CD14-positive monocyte (primary cell): ENCODE measurements at places on chromosomes 7 and 10.
A peak's percentile ranks its signal among the peaks of the same experiment; 100 is the strongest.

DNA sequence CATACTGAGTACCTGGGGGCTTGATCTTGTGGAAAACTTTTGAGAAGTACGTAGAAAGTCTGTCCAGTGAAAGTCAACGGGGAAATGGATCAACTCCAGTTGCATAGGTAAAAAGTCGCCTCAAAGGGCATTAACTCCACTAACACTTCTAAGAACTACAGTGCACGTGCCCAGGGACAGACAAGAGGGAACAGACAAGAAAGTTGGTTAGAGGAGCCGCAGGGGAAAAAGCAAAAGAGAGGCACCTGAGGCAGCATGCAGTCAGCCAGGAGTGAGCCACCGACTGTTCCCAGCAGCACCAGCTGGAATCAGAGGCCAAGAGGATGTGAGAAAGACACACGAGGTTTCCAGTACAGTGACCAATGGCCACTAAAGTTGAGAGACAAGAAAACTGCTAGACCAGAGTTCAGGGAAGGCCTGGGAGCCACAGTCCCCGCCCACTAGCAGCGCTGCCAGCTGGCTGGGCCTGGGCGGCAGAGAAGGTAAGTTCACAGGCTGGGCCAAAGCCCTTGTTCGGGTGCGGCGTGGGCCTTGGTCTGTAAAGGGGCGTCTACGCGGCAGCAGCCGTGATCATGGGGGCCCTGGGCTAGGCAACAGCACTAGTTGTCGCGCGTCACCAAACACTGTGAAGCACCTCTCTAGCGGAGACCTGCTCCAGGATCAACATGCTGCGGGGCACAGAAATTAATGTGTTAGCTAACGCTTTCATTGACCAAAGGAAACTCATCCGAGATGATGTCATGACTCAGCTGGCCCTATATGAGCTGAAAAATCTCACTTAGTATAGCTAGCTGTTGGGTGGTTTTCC lies 14.0 kb downstream of the ITGB1 start:
- no peak for DNase-seq

- DNase-seq: no peak
These were observed 12.5 kb upstream of the DAGLB start for GRCh38 chr7:6460303-6460702.

- DNase-seq: no peak
These were observed 4.4 kb upstream of the CYREN start for GRCh38 chr7:135174941-135175340.

GRCh38 chr10:52659085-52659484 lies 113.5 kb downstream of the MBL2 start:
- no peak for DNase-seq

DNA sequence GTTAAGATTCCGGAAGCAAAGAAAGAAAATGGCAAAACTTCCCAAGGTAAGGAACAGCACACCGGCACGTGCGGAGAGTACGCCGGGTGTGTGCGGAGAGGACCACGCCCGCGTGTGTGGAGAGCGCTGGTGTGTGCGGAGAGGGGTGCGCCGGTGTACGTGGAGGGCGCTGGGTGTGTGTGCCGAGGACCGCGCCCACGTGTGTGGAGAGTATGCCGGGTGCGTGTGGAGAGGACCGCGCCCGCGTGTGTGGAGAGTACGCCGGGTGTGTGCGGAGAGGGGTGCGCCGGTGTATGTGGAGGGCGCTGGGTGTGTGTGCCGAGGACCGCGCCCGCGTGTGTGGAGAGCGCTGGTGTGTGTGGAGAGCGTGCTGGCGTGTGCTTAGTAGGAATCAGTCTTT lies 48.6 kb upstream of the DPYSL4 start:
- DNase-seq: no peak

DNA sequence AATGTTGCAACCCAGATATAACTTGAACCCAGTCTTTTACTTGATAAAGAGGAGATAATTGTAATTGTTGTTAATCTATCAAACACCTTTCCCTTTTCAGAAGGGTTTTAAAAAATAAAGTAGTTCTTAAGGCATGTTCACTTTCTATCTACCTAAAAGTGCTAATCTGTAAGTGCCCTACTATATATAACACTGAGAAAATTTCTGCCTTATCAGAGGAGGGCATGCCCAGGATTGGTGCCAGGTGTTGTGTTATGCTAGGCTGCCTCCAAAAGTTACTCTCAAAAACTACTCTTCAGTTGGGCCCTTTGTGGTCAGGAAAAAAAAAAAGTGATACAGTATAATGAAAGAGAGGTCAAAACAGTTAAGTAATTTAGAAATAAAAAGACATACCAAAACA lies 36.3 kb downstream of the SMNDC1 start:
- DNase-seq: no peak

GRCh38 chr7:20249376-20249775 lies 32.2 kb upstream of the MACC1 start:
- DNase-seq: no peak

DNA sequence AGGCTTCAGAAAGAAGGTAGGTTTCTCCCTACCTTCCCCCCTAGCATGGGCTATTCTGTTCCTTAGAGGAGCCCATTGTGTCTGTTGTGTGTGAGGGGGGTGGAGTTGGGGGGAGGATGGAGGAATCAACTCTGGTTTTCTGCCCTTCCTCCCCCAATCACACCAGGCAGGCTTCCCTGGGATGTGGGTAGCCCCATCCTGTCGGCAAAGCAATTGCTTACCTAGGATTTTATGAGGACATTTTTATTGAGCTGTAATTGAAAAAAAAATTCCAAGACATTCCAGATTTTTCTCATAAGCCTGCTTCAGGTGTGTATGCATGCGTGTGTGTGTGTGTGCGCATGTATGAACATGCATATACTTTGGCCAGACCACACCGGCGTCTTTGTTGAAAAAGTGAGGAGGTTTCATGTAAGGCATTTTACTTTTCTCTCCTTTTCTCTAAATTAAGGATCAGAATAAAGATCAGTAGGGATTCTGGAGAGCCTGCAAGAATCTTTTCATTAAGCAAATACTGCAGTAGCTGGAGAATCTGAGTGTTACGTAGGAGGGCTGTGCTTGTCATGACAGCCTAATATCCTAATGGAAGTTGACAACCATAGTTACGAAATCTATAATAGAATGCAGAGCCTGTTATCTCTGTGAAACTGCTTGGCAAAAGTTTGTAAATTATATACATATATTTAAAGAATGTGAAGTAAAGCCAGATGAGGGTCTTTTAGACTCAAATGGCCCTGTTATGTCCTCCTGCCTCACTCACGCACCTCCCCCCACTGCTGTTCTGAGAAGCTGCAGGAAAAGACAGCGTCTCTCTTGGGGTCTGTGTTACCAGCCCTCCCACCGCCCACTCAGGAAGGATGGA lies 27.3 kb upstream of the SAMD8 start:
- DNase-seq: no peak

DNA sequence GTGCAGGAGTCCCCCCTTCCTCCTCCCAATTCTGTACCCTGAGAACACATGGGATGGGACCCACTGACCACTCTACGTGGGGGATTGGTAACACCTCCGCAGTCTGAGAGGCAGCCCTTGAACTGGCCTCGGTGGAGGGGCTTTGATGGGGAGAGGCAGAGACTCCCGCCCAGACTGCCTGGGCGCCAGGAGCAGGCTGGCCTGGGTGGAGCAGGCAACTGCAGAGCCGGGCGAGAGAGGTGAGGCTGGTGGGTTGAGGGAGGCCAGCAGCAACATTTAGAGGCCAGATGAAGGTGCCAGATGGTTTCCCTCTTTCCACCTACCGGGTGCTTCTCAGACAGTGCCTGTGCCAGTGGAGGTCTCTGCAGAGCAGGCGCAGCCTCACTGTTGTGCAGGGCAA lies 30.7 kb upstream of the ZNF467 start:
- DNase-seq: no peak

GRCh38 chr7:91710881-91711280 lies 169.6 kb downstream of the MTERF1 start:
- no peak for DNase-seq

GRCh38 chr10:108989976-108990375 lies 933.3 kb downstream of the XPNPEP1 start:
- no peak for DNase-seq

DNA sequence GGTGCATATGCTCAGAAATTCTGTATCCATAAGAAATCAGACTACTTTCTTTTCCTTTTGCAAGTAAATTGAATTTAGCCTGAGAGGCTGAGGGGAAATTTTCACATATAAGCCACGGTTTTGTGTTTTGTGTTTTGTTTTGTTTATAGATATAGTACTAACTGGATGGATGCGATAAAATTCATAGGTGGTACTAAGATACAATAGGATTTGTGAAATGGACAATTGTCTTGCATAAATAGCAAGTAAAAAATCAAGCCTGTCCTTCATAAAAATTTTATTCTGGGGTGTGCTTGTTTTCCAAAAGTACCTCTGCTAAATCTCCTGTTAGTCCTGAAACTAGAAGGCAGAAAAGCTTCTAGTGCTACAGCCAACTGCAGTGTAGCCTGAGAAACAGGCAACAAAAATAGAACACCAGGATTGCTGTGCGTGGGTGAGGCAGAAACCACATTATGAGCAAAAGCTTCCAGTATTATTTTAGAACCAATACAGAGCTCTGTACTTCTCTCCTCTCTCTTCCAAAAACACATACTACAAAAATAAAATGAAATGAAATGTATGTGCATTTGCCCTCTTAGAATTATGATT lies 634 bp upstream of the HDAC9 start:
- no peak for DNase-seq

DNA sequence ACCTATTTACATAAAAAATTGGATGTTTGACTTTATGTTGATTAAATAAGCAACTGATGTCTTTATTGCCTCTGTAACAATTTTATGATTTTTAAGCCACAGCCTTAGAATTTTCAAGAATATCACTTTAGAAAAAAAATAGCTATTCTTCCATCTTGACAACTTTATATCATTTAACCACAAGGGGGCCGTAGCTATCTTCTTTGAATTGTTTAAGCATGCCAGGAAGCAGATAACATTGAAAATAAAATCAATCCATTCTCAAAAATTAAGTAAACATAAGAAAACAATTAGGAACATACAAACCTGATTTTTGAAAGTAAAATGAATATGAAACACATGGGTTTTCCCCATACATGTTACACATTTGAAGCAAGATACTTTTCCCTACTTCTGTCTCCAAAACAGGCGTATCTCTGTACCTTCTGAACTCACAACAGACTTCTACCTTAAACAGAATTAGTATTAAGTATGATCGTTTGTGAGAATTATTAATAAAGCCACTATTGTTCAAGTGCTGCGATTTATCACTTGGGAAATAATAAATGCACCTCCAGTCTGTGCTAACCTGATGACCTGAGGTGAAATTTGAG lies 209.0 kb downstream of the CACNA2D1 start:
- no peak for DNase-seq

DNA sequence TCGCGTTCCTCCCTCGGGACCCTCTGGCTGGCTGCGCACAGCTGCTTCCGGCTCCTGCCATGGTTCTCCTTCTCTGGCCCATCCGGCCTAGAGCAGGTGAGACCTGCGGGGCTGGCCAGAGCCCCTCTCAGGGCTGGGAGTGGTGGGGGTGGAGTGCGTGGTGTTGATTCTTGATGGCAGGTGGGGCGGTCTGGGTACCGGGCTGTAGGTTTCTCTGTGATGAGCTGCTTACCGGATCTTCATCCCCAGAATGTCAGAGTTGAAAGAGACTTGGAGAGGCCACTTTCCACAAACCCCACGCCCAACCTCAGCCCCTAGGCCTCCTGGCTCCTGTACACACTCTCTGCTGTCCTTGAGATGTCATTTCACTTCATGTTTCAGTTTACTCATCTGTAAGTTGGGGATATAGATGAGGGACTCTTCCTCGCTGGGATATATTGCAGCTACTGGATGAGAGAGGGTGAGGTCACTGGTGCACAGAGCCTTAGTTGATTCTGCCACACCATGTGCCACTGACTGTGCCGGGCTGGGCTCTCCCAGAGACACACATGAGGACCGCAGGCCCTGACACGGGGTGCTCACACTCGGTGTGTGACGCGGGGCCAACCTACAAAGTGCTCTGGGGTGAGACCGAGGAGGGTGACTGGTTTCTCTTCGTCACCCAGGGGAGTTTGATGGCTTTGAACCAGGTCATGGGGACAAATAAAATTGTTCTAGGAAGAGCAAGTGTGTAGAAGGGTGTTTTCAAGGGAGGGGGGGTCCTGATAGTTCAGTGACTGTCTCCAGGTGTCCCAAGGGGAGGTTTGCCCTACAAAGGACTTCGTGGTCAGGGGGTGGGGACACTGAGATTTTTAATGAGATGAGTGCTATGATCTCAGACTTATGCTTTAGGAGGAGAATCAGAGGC lies 29.5 kb downstream of the ZNF775 start:
- DNase-seq: no peak

DNA sequence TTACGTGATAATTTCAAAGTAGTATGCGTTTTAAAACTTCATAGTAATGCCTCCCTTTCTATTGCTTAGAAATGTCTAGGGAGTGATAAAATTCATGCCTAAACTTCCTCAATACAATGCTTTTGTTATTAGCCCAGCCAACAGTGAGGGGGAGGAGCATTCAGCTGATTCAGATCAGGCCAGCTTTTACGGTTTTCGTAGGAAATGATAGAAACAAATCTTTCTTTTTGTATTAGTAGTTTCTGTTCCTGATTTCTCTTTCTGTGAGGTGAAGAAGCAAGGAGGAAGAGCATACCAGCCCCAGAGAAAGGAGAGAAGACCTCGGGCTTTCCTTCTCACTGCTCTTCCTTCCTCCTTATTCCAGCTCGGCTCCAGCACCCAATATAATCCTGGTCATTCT lies 35.2 kb upstream of the ITPRID1 start:
- peak; percentile 29 for DNase-seq

DNA sequence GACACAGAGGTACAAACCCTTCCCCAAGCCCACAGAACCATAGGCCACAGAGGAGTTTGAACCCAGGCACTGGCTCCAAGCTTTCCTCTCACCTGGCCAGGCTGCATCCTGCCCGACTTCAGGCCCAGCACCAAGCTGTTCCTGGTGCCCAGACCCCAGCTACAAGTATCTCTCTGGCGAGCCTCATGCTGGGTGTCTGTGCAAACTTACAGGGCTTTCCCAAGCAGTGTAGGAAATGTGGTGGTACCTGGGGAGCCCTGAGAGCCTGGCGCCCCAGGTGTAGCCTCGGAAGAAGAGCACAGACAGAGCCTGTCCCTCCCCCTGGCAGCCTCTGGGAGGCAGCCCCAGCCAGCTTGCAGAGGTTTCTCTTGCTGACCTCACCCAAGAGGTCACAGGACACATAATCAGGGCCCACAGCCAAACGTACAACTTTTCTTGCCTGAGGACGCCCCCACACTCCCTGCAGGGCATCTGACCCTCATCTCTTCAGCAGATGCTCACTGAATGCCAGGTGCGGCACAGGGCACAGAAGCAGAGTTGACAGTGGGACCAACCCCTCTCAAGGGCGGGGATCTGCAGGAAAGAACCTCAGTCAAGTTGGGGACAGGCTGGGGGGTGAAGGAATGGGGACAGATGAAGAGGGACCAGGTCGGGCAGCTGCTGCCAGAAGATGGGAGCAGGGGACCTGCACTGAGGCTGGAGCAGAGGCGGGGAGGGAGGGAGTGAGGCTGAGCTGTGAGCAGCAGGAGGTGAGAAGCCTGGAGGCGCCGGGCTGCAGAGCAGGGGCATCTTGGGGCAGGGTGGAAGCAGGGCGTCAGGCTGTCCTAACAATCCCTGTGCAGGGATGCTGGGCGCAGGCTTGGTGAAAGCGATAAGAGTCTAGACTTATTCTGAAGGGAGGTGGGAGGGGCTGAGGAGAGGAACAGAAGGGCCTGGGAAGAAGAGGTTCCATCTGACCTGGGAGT lies 16.3 kb upstream of the MYL7 start:
- no peak for DNase-seq
